WTC11 (cell line): ENCODE measurements at places on chromosomes 5 and 9. TPM values are rescaled to one million over a fixed set of nuclear protein-coding genes. Genes with fewer than 3 reads are reported as not detected.

Gene SOX30
- total RNA-seq, result 0.41 to 0.55 TPM (median 0.46 TPM) in 3 replicates

Gene PRRC1
- total RNA-seq, result 58.7 to 77.9 TPM (median 61.7 TPM) in 3 replicates

Gene IFNA10
- not detected in 3 replicates for total RNA-seq

Gene C1QTNF3
- total RNA-seq, result 1.2 to 2.1 TPM (median 2.0 TPM) in 3 replicates

Gene SUSD3
- 11.5 to 13.2 TPM (median 11.9 TPM) in 3 replicates for total RNA-seq

Gene DNM1
- total RNA-seq, result 79.0 to 105 TPM (median 92.4 TPM) in 3 replicates

Gene NOXA1
- 2.9 to 5.9 TPM (median 4.8 TPM) in 3 replicates for total RNA-seq

Gene AQP7
- 0.09 to 0.23 TPM (median 0.17 TPM) in 3 replicates for total RNA-seq

Gene COL23A1
- total RNA-seq, result 15.0 to 19.8 TPM (median 18.7 TPM) in 3 replicates

Gene ENG
- total RNA-seq, result 3.7 to 4.4 TPM (median 4.2 TPM) in 3 replicates

Gene TAF11L5
- total RNA-seq, result not detected in 3 replicates

Gene SIGMAR1
- total RNA-seq, result 108 to 116 TPM (median 109 TPM) in 3 replicates

Gene PCDHB4
- total RNA-seq, result 2.3 to 2.6 TPM (median 2.3 TPM) in 3 replicates

Gene ADAMTS2
- 6.9 to 11.2 TPM (median 9.0 TPM) in 3 replicates for total RNA-seq

Gene ASPN
- not detected in 3 replicates for total RNA-seq
